OCI-M1 (cell line): ENCODE measurements at places on chromosomes 1 and 21.

GRCh38 chr1:34147301-34147700, 17.7 kb downstream of the CSMD2 start:
- DNase-seq: no peak

GRCh38 chr21:14353231-14353630, 29.7 kb downstream of the HSPA13 start:
- no peak for DNase-seq

DNA sequence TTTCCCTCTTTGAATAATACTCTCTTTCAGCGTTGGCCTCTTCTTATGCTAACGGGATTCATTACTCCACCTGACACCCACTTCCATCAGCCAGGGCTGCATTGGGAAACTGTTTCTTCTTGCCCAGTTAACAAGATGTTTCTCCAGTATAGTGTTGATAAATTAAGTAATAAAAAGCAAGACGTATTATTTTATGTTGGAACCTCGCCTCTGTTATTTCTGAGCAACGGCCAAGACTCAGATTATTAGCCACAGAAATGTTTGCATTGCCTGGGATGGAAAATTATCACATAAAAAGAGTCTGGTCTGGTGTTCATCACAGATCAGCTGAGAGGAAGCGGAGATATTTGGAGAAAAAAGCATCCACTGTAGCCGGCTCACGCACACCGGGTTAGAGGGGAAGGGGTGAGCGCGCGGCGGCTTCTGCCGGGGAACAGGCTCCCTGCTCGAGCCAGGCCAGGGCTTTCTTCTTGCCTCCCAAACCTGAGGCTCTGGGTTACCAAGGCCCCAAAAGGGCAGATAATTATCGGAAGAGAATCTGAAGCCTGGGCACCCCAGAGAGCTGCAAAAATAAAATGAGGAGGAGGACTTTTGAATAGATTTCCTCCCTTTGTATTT, 189.5 kb downstream of the PRDM16 start:
- DNase-seq: no peak

- DNase-seq: peak; percentile 50
Observed at GRCh38 chr1:7942214-7942921, 1.7 kb upstream of the TNFRSF9 start.

- peak; percentile 39 for DNase-seq
Observed at GRCh38 chr1:204692325-204692840, 6.8 kb upstream of the LRRN2 start.

GRCh38 chr1:198776602-198777029, 137.8 kb downstream of the PTPRC start:
- peak; percentile 56 for DNase-seq

GRCh38 chr1:36342426-36343185, 19.2 kb upstream of the EVA1B start:
- peak; percentile 24 for DNase-seq

DNA sequence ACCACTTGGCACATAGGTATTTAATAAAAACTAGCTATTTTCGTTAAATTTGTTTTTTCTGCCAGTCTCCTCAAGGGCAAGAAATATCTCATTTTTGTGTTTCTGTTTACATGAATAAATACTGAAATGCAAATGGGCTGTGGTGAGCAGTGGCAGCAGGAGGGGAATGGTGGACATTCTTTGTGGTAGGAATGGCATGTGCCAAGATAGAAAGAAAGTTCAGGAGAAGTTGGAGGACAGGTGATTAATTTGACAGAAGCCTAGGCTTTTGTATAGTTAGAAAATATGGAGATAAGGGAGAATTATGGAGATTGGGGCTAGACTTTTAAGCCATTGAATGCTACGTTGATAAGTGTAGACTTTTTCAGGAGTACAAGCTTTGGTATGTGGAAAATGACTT, 8.6 kb downstream of the RAP1A start:
- DNase-seq: no peak
